ENCODE measurements at places on chromosomes 11 and 22.
A peak's percentile ranks its signal among the peaks of the same experiment; 100 is the strongest.

- DNase-seq = no peak
Observed at GRCh38 chr11:94895451-94895850, 77.9 kb downstream of the CWC15 start.

DNA sequence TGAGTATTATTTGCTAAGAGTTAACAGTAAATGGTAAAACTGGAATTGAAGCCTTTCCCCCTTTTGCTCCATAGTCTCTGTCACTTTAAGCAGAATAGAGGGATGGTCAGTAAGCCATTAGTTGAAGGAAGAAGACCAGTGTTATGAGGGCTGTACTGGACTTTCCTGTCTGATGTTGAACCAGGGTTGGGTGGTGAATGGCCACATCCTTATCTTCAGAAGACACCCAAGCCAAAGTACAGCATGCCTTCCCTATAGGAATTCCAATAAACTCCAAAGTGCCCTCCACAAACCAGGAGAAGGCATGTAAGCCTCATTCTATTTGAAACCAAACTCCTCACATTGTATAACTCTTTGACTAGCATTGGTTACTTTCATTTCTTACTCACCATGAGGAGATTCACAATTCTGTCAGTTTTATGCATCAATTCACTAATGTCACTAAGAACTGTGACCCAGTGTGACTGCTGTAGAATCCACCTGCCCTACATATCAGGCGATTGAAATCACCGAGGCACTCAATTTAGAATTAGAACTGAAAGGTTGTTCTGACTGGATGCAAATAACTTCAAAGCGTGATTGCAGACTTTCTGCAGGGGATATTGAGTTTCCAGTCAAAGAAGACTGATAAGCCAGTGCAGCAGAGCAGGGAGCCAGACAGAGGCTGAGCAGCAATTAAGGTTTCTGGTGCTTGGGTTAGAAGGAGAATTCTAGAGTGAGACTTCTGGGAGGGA, 107.1 kb upstream of the DDI1 start:
- DNase-seq = no peak

DNA sequence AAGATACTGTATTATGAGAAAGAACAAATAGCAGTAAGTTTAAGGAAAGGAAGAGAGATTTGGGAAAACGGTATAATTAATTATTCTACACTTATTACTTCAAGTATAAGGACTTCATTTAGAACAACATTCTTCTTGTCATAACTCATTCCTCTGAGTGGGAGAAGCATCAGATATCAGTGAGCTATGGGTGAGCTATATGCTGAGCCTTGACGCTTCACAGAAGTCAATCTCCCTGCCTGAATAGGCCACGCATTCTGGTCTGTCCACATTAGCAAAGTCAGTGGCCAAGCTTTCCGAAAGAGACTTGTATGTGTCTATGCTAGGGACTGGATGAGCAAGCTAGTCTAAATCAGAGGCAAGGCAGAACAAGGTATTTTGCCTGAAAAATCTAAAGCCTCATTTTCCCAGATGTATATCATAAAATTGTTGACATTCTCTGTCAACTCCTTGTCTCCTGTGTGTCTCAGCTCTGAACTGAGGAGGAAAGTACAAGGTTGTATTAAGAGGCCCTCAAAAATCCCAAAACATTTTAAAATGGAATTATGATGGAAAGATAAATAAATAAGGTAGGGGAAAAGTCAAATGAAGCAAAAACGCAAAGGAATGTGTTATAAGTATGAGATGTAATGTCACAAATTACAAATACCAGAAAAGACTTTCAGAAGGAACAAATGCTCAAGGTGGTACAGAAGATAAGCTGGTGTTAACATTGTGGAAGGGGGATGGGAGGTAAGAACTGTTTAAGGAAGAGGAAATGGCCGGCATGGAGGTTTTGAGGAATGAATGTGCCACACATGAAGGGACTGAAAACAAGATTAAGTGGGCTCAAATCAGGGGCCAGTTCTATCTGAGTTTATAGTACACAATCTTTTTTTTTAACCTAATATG, 1.4 kb downstream of the OR52N2 start:
- DNase-seq = no peak

GRCh38 chr11:113974741-113975470, at the start of gene HTR3A:
Gene HTR3A, plus strand, starts transcription at chr11:113975108. Its CDS starts 218 bp downstream, at chr11:113975326.
- DNase-seq = peak; percentile 97

- DNase-seq = no peak
Observed at GRCh38 chr22:31097941-31098631, 9.3 kb downstream of the SELENOM start.

- no peak for DNase-seq
Observed at GRCh38 chr11:12705874-12706273, 31.7 kb downstream of the TEAD1 start.

- no peak for DNase-seq
Observed at GRCh38 chr22:19795617-19796008, 35.0 kb downstream of the TBX1 start.

DNA sequence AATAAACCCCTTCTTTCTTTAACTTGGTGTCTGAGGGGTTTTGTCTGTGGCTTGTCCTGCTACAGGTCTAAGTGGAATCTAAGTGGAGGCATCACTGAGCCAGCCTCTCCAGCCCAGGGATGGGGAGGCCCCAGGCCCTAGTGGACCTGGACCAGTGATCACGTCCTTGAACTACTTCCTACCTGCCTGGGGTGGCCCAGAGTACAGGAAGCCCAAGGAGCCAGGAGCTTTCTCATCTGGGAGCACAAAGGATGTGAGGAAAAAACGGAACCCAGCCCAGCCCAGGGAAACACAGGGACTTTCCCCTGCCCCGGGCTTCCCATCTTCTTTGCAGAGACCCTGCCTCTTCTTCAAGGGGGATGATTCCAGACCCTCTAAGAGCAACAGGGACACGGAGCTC, 3.5 kb upstream of the CD5 start:
- no peak for DNase-seq

DNA sequence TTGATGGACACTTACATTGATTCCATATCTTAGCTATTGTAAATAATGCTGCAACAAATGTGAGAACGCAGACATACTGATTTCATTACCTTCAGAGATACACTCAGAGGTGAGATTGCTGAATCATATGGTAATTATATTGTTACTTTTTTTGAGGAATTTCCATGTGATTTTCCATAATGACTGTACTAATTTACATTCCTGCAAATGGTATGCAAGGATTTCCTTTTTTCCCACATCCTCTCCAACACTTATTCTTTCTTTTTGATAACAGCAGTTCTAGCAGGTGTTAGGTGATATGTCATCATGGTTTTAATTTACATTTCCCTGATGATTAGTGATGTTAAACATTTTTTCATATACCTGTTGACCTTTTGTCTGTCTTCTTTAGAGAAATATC, 207.7 kb downstream of the C11orf87 start:
- no peak for DNase-seq

- DNase-seq = no peak
Observed at GRCh38 chr11:130706572-130706971, 209.7 kb downstream of the SNX19 start.

DNA sequence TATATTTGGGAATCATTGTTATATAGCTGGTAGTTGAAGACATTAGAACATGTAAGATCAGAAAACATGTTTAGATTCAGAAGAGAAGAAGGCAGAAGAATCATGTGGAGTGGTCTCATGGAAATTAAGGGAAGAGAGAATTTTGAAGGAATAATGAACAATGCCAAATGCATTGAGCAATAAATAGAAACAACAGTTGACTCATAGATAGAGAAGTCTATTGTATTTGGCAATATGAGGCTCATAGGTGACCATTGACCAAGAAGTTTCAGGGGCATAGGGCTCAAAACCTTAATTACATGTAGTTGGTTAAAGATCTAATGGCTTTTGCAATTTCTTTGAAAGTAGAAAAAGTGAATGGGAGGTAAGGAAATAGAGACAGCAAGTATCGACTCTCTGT, 123.9 kb downstream of the PAX6 start:
- no peak for DNase-seq

- peak; percentile 69 for DNase-seq
Observed at GRCh38 chr11:77113382-77114088, 10.9 kb downstream of the OMP start.

- DNase-seq = no peak
Observed at GRCh38 chr11:61514050-61514917, 5.7 kb downstream of the LRRC10B start.

GRCh38 chr11:86205421-86206336, 38.9 kb upstream of the EED start:
- no peak for DNase-seq

DNA sequence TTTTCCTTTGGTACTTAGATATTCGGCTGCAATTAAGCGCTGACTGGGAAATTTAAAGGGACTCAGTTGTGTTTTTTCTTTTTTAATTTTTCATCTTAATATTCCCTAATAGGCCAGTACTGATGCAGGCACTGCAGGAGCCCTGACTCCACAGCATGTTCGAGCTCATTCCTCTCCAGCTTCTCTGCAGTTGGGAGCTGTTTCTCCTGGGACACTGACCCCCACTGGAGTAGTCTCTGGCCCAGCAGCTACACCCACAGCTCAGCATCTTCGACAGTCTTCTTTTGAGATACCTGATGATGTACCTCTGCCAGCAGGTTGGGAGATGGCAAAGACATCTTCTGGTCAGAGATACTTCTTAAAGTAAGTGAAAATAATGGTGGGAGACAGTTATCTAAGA, 3.8 kb downstream of the YAP1 start:
- DNase-seq = no peak

DNA sequence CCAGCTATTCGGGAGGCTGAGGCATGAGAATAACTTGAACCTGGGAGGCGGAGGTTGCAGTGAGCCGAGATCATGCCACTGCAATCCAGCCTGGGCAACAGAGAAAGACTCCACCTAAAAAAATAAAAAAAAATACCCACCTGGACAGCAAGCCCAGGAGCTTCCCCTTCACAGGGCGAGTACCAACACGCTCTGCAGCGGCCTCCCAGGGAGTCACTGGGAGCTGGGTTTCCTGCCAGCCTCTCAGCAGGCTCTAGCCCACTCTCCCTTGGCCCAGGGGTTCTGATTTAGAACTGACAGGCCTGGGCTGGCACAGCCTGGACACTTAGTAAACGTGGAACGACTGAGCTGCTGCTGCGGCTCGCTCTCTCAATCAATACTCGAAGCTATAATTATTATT, 2.0 kb upstream of the CABP7 start:
- DNase-seq = peak; percentile 96

DNA sequence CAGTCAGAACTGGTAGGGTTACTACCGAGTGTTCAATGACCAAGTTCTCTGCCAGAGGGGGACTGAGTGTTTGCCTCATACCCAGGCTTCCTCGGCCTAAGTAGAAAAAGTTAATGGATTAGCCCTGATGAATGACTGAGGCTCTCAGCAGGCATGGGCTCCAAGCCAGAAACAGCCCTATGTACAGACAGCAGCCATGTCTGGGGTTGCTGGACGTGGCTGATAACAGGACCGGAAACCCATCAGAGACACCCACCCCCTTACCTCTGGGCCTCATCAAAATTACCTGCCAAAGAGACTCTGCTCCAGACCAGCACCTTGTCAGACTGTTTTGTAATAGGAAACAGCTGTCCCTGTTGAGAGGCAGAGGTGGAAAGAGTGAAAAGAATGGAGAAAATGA, 351.4 kb downstream of the ETS1 start:
- DNase-seq = peak; percentile 85

DNA sequence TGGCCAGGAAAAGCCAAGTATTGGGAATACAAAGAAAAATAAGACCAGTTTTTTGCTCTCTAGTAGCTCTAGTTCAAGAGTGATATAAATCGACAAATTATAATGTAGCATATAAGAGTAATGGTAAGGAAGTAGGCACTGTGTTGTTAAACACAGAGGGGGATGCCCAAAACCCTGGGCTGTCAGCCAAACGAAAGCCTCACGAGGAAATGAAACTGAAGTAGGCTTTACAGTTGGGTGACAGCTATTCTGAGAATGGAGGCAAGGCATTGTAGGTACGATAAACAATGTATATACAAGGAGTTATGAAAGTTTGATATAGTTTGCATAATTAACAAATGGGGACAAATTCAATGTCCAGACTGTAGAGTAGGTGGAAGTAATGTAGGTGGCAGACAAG, 176.4 kb downstream of the FAM181B start:
- peak; percentile 84 for DNase-seq

- DNase-seq = no peak
Observed at GRCh38 chr11:102361086-102362031, 14.3 kb downstream of the BIRC2 start.

DNA sequence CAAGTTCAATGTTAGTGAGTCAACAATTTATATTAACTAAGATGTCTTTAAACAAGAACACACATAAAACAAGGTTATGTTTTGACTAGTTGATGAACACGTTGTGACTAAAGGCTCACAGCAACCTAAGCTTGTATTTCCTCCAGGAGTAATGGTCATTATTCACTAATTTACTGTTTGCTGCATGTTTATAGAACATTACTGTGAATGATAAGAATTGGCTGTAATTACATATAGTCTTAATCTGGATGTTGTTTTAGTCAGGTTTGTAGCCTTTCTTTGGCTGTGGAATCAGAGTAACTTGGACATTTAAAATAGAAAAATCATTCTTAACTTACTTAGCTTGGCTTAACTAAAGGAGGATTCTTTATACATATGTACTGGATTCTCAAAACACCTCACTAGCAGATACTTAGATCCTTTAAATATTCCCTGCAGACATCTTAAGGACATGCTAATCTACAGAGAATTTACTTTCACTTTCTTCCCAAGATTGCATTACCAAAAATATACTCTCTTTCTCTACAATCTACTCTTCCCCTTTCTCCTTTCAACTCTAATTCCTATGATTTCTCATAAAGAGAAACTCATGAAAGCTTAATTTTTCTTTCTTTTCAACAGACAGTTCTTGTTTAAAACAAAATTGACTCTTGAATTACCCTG, 319.7 kb upstream of the CTSC start:
- no peak for DNase-seq

DNA sequence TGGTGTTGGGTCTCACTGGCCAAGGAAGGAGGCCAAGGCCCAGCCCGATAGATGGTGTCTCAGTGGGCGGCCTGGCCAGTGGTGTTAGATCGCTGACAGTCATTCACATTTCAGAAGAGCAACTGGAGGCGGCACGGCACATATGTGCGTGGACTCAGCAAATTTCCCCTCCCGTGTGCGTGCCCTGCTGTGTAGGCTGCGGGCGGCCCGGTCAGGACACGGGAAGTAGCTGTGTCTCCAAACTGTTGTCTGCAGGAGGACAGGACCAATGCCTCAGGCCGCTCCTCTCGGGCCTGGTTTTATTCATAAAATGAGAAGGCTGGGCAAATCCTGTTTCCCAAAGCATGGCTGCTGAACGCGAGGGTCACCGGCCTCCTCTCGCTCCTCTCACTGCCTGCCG, 711.7 kb downstream of the BRD1 start:
- DNase-seq = no peak

- peak; percentile 30 for DNase-seq
Observed at GRCh38 chr11:119723243-119723951, 5.6 kb downstream of the NECTIN1 start.

GRCh38 chr11:27699926-27700350, 317 bp downstream of the BDNF start:
- no peak for DNase-seq

- peak; percentile 26 for DNase-seq
Observed at GRCh38 chr11:68839911-68840641, 1.6 kb downstream of the CPT1A start.

GRCh38 chr22:23565305-23565914, 14.7 kb downstream of the IGLL1 start:
- peak; percentile 39 for DNase-seq

- peak; percentile 92 for DNase-seq
Observed at GRCh38 chr22:40004836-40005235, 10.1 kb downstream of the FAM83F start.

- peak; percentile 87 for DNase-seq
Observed at GRCh38 chr22:41447435-41448188, 1.0 kb upstream of the TOB2 start.
